ENCODE measurements at places on chromosomes 5 and 9.

- no peak for DNase-seq
Measured at GRCh38 chr5:131810510-131811249, 13.9 kb upstream of the FNIP1 start.

DNA sequence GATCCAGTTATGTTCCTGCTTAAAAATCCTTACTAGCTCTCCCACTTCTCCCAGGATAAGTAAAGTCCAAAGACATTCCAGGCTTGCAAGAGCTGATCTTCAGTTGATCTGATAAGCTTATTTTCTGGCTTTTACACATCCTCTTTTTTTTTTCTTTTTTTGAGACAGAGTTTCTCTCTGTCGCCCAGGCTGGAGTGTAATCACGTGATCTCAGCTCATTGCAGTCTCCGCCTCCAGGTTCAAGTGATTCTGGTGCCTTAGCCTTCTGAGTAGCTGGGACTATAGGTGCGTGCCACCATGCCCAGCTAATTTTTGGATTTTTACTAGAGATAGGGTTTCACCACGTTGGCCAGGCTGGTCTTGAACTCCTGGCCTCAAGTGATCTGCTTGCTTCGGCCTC, 37.3 kb upstream of the PTPN3 start:
- DNase-seq, result no peak

- no peak for DNase-seq
Measured at GRCh38 chr5:443239-444151, 519 bp downstream of the EXOC3 start.

DNA sequence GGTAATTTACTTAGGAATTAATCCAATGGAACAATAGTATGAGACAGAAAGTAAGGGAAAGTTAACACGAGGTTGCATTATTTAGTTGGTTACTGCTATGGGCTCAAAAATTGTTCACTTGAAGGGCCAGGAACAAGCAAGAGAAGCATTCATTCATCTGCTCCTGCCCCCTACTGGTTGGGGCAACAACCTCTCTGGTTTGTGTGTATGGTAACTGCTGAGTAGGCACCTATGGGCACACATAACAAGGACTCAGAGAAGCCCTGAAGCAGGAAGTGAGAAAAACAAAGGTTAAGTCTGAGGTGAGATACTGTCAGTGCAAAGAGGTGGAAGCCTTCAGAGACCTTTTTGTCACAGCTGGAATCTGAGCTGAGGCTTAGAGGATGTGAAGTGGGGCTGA, 34.4 kb upstream of the RANBP6 start:
- DNase-seq, result no peak

DNA sequence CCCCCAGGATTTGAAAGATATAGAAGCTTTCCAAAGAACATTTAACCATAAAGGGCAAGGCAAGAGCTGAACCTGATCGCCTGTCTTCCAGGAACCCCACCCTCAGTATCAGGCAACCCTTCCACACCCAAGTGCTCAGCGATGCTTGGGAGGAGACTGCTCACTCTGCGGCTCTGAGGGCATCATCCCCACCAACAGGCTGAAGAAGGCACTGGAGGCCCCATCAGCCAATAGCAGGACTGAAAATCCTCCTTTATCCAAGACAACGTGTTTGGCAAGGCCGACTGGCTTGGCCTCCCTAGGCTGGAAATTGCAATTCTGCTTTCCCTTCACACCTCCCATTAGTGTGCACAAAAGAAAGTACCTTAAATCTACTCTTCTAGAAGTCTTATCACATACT, 1.4 kb upstream of the PPP2CA start:
- DNase-seq, result no peak

DNA sequence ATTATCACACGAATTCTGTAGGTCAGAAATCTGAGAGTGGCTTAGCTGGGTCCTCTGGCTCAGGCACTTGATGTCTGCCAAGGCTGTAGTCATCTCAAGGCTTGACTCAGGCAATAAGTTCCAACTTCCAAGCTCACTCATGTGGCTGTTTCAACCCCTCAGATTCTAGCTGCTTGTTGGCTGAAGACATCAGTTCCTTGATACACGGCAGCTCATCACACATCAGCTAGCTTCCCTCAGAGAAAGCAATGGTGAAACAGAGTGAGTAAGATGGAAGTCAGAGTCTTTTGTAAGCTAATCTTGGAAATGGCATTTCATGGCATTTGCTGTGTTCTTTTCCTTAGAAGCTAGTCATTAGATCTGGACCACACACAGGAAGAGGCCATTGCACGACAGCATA, 204.2 kb upstream of the PTGER4 start:
- no peak for DNase-seq

- DNase-seq, result no peak
Measured at GRCh38 chr5:127311349-127311748, 20.8 kb downstream of the MEGF10 start.

DNA sequence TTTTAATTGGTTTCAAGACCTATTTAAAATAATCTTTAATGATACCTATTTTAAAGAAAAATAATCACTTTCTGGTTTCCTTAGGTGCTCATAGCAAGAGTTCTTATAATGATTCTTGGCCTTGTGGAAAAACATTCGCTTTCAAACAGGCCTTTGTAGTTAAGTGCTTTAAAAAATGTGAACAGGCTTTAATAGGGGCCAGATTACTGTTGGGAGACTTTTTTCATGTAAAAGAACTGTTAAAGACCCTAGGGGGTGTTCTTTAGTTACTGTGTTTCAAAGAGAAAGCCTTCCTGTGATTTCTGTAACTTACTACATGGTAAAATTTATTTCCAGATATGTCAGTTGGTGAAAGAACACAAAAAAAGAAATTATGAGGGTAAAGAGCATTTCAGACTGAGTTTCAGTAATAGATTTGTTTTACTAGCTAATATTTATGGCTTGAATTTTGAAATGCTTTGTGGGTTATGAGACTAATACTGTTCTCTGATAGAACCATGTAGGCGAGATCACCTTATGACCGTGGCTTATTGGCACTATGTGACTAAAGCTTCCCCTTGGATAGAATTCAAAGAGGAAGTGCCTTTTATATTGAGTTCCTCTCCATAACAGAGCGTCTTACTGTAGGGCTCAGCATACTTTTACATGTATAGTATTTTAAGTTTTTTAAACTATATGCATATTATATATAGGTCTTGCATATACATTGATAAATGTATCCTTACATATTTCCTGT, 70.7 kb downstream of the CSNK1G3 start:
- DNase-seq, result no peak

DNA sequence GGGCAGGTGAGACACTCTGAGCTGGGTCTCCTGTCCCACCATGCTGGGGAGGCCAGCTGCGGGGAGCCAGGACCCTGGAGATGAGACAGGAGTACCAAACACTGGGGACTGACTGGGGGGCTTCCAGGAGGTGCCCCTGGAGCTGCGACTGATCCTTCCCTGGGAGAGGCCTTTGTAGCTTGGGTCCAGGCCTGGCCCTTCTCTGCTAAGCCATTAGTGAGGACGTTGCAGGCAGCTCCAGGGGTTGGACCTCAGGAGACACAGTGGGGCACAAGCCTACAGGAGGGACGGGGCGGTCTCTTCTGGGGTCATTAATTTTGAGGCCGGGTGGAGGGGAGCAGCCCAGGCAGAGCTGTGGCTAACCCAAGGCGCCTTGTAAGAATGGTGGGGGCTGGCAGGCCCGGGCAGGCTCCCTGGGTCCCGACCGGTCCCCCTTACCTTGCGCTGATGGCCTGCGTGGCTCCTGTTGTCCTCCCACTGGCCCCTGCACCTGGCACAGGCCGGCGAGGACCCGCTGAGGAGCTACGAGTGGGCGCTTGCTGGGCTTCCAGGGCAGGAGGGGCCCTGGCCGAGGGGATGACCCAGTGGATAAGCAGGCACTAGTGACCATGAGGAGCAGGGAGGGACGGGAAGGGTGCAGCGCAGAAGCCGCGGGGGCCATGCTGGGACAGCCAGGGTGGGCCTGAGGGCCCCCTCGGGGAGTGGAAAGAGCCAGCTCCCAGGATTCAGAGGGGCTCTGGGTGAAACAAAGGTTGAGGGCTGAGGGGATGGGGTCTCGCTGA, 5.1 kb downstream of the MRPS2 start:
- DNase-seq, result no peak

GRCh38 chr9:14156046-14156445, 157.9 kb downstream of the NFIB start:
- no peak for DNase-seq

DNA sequence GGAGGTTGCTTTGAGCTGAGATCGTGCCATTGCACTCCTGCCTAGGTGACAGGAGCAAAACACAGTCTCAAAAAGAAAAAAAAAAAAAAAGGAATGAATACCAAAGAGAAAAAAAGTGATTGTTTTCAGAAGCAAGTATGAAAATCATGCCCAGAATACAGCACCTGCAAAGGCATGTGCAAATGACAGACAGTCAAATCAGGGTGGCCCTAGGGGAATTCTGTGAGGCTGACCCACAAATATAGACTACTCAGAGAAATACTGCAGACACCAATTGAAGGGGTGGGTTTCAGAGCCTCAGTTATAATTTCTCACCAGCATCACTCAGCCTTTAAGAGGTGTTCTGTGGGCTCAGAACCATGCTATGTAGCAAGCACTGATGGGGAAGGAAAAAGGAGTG, 28.6 kb downstream of the DCAF12 start:
- DNase-seq, result no peak

DNA sequence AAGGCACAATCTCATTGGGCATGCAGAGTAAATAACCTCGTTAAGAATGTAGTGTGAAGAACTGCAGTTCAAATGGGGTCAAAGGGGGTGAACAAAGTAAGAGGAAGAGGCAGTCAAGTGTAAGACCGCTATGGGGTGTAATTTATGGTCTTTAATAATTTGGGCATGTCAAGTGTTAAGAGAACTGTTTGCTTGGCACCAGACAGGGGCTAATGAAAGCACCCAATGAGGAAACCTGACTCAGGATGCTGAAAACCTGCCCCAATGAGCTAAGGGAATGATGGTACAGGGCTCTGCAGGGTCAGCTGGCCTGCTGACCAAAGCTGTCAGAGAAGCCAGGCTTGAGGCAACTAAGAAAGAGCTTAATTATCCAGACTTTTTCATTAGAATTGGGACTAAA, 368.1 kb downstream of the DTWD2 start:
- DNase-seq, result no peak

GRCh38 chr9:109568568-109569210, 70.6 kb upstream of the PTPN3 start:
- DNase-seq, result no peak

- DNase-seq, result no peak
Measured at GRCh38 chr9:120107138-120107537, 472.8 kb downstream of the CDK5RAP2 start.

- no peak for DNase-seq
Measured at GRCh38 chr5:90488791-90489190, 14.1 kb downstream of the POLR3G start.

DNA sequence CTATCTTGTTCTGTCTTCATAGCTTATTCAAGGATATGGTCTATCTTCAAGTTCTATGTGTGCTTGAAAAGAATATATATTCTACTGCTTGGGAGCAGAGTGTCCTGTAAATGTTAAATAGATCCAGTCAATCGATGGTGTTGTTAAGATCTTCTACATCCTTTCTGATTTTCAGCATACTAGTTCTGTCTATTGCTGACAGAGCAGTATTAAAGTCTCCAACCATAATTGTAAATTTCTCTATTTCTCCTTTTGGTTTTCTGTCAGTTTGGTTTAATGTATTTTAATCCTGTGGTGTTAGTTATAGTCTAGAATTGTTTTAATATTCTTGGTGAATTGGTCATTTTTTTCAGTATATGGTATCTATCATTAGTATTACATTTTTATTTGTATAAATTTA, 124.0 kb upstream of the COX7C start:
- DNase-seq, result no peak

DNA sequence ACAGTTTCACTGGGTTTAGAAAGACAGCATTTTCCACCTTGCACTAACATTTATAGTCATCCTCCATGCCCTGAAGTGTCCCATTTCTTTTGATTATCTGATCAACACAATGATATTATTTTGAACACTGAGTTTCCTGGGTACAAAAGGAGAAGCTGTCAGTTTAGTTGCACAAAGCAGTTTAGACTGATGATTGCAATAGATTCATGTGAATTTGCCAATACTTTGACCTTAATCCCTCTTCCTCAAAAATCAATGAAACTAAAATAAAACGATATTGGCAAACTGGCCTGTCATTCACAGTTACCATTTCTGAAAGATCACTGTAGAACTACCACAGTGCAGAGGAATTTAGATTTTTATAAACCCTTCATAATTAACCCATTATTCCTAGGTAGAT, 34.2 kb upstream of the RASGRF2 start:
- DNase-seq, result no peak
